Stimulated activated CD8-positive, alpha-beta memory T cell treated with anti-CD3 and anti-CD28 coated beads, Interleukin-7, amount 100 ng/mL, for 48 hours (primary cell): ENCODE measurements at places on chromosomes 2 and 18.

- no peak for DNase-seq
Observed at GRCh38 chr2:129754831-129755230, 224.6 kb upstream of the RAB6C start.

DNA sequence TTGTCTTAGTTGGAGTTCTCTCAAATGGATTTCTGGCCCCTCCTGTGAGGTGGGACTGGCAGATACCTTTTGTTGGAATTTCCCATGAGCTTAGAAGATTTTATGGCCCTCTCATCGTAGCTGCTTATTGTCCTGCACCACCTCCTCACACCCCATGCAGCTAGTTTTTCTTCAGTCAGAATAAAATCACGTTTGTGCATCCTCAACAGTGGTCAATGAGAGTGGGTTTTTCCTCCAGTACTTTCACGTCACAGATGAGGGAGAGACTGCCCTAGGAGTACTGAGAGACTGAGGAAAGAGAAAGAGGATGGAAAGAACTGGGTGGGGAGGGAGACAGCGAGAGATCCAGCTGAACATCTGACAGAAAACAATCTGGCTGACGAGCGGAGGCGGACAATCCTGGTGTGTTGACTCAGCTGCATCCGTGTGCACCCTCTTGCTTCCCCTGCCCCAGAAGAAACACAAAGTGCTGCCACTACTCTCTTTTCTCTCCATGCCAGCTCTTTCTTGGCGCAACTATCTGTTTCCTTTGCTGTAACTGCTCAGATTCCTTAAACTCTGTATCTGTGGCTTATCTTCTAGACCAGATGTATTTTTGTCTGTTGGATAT is 7.4 kb downstream of the RAPGEF4 start:
- no peak for DNase-seq

- no peak for DNase-seq
Observed at GRCh38 chr2:100010606-100011005, 131.8 kb downstream of the AFF3 start.

GRCh38 chr2:145987793-145988192 is 1467.9 kb upstream of the ZEB2 start:
- DNase-seq: no peak

DNA sequence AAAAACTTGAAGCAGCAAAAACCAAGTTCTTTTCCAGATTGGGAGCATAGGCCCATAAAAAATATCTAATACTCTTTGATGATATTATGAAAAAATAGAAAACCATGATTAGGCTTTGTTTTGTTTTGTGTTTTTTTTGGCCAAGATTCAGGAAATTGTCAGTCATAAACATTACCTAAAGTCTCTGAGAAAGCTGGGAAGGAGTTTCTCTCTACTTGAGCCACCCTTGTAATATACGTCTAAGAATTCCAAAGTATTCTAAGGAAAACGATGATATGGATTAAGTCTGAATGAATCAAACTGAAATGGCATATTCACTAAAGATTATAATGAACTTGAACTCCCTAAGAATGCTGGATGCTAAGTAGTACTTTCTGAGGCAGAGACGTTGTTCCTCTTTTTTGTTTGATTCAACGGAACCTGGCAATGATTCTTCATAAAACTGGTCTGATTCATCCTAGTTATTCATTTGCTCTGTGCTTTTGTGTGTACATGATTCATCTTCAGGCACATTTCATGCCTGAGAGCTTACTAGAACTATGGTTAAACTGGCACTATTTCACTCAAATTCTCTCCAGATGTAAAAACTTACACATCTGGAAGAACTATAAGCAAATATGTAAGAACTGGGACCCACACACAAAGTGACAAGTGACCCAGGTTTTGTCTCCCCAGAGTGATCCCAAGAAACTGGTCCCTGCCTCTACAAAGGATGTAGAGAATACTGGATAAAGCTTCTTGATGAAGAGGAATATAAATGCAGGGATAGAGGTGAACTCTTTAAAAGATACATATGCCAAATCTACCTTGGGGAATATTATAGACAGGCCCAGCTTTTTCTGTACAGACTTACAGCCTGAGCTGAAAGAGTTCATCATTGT is 159.7 kb downstream of the DOCK10 start:
- DNase-seq: no peak

- DNase-seq: no peak
Observed at GRCh38 chr2:206701952-206702605, 16.1 kb downstream of the DYTN start.

DNA sequence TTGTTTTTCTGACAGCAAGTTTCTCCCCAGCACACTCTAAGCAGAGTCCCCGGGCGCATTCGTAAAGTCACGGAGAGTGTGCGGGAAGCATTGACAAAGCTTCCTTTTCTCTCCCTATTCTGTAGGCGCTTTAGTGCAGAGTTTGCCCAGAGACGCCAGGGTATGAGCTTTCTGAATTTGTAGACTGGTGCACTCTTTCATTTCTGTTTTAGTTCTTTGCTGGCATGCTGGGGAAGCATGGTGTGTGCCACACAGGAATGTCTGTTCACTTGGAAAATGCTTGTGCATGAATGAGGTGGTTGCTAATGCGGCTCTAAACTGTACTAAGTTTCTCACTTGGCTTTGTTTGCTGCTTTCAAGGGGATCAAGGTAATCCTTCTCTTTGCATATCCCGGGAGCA is 102.6 kb downstream of the RTN4 start:
- DNase-seq: no peak

DNA sequence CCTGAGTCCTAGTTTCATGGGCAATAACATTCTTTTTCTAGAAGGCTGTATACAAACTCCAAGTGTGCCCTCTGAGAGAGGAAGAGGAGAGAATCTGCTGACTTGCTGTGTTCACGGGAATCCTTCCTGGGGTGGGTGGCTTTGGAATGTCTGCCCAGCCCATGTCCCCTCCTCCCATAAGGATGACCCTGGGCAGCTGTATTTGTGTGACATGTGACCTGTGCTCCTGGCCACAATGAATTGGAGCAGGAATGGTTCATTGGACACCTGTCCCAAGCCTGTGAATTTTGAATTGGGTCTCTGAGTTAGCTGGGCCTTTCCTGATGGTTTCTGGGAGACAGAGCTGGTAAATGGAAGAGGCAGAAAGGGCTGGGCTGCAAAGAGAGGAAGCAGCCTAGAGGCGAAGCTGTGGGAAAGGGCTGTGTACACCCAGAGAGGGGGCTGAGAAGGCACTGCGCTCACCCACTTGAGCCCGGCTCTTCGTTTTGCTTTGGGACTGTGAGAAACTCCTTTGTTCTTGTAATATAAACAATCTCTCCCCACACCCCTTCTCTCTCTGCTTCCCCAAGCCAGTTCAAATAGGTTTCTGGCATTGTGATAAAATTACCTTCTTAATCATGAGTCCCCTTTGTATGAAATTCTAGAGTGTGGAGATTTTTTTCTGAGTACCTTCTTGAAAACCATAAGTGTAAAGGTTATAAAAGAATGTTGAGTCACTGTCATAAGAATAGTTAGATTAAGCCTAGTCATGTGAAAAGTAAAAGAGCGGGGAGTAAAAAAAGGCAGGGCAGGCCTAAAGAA is 49.8 kb downstream of the SLC4A5 start:
- DNase-seq: no peak

- no peak for DNase-seq
Observed at GRCh38 chr2:204550751-204551511, 5.7 kb downstream of the PARD3B start.

DNA sequence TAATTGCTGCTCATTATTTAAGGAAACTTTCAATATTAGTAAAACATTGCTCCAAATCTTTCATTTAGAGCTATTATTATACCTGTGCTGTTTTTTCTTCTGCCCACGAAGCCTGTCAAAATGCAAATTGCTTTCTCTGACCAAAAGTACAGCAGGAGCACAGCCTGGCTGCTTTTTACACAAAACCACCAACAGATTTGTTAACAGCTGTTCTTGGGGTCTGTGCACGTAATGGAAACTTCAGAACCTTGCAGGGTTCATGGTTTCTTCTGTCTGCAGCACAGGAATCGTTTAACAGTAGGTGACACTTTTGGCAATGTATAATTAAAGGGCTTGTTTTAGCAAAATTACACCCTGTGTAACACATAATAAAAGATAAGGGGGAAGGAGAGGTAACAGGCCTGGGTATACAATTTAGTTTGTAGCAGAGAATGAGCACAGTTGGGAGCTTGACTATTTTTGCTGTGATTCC is 447.3 kb downstream of the KCNJ3 start:
- DNase-seq: no peak

DNA sequence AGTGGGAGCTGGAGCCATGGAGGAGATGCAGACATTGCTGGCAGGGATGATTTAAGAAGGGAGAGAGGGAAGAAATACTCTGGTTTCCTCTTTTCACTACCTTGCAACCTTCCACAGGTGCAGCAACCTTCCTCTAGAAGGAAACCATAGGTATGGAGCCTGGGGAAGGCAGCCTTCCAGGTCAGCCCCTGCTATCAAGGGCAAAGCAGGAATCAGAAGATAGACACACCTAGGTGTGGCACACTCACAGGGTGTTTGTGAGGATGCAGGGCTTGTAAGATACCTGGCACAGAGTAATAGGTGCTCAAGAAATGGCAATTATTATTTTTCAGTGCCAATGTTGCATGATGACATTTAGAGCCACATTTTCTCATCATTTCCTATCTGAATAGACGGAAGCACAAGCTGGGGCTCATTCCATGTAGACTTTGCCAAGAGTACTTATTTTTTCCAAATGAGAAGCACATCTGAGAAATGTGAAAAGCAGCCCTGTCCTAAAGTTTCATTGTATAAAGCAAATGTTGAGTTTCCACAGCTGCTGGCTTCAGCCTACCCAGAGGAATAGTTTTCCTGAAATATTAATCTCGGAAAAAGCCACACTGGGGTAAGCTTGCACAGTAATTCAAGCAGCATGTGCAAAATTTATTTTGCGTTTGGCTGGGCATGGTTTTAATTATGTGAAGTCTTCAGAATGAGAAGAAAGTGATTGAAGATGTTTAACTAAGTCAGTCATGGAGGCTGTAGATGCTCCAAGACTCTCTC is 20.6 kb downstream of the EVA1A start:
- DNase-seq: no peak

DNA sequence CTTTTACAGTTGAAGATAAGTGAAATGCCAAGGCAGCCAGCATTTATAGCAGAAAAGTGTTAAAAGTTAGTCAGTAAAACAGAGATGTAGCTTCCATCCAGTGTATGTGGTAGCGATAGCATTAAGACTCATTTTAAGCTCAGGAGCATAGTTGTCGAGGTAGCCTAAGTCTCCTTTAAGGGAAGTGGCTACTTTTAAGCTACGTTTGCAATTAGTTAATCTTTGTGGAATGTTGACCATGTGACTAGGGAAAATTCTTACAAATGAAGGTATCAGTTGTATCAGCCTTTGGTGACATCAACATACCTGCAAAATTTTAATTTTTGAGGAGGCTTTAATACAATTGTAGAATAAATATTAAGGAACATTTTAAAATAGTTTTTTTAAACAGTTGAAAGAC is 61.9 kb downstream of the LHCGR start:
- no peak for DNase-seq

DNA sequence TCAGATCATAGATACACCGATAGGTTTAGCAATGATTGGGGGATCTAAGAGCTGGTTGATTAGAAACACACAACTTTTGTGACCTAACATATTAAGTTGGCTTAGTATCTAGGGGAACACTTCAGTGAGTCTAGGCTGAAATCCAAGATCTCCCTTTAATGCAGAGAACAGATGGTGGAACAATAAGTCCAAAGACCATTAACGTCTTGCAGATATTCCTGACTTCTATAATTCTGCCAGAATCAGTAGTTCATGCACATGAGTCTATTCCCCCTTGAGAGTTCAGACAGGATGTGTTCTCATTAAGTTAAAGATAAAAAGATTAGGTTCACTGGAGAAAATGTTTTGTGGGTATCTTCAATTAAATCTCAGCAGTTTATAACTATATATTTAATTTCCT is 506.5 kb downstream of the TSN start:
- DNase-seq: no peak

GRCh38 chr2:64212801-64213321 is 68.6 kb upstream of the PELI1 start:
- DNase-seq: peak; percentile 20

GRCh38 chr2:189837326-189837725 is 53.1 kb downstream of the PMS1 start:
- no peak for DNase-seq

DNA sequence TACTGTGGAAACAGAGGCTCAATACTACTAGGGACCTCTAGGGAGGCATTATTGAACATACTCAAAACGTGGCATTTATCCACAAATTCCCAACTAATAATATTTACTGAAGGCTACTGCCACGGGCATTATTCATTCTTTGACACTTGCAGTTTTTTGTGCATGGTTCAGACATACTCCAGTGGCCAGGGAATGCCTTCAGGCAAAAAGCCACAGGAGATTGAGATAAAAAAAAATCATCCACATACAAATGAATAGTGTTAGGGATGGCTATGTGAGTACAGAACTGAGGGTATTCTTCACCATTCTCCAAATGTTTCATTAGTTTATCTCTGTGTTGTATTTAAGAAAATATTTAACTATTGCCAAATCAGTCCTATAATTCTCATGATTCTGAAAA is 974.9 kb upstream of the PIK3C3 start:
- no peak for DNase-seq
